T-helper 9 cell (primary cell): ENCODE measurements at places on chromosomes 1 and 21.

DNA sequence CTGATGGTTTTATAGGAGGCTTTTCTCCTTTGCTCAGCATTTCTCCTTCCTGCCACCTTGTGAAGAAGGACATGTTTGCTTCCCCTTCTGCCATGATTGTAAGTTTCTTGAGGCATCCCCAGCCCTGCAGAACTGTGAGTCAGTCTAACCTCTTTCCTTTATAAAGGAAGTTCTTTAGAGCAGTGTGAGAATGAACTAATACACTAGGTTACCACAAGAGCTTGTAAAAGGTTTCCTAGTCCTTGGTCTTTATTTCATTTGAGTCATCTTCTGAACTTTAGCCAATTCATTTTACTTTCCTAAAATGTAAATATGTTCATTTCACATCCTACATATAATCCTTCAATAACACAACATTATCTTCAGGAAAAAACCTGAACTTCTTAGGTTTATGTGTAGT is 365.3 kb downstream of the HHIPL2 start:
- no peak for DNase-seq

DNA sequence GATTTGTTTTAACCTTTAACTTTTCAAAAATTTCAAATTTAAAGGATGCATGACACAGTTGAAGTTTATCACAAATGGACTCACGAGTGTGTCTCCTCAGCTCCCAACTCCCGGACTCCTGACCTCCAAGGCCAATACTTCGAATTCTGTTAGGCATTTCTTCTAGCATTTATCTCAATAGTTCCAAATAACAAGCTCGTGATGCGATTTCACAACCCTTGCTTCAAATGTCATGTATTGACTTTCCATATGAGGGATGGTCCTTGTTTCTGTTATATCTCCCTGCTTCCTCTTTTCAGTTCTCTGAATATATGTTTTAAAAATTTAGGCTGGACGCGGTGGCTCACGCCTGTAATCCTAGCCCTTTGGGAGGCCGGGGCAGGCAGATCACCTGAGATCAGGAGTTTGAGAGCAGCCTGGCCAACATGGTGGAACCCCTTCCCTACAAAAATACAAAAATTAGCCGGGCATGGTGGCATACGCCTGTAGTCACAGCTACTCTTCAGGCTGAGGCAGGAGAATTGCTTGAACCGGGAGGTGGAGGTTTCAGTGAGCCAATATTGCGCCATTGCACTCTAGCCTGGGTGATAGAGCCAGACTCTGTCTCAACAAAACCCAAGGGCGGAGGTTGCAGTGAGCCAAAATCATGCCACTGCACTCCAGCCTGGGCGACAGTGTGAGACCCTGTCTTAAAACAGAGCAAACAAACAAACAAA is 52.0 kb upstream of the TINAGL1 start:
- DNase-seq, result no peak

DNA sequence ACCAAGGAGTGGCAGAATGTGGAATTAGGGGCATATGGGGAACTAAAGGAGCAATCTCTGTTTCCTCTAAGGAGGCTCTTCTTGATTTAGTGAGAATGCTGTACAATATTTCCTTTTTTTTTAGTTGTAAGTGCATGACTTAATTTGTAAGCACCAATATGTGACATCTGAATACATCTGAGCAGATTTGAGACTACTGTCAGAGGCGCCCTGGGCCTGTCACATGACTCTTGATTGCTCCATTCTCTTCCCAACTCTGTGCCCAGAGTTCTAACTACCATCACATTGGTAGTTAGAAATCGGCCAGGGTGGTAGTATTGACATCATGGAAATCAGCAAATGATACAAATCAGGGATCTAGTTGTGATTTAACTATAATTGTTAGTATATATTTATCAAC is 110.1 kb upstream of the LMO4 start:
- no peak for DNase-seq

- no peak for DNase-seq
These were observed 39.6 kb downstream of the VCAM1 start for GRCh38 chr1:100759188-100759587.

- no peak for DNase-seq
These were observed 18.1 kb upstream of the BEND5 start for GRCh38 chr1:48794816-48795215.

DNA sequence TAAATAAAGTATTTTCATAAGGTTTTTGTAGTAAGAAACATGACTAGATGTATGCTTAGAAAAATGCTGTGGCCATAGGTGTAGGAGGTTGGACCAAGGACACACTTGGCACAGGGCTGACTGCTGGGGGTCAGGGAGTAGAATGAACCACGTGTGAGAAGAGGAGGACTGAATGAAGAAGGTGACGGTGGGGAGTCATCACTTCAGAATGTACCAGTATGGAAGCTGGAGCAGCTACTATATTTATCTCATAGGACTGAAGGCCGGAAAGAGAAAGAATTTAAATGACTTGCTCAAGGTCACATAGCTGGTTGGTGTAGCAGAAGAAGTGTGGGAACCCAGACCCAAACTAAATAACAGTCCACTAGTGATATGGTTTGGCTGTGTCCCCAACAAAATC is 79.8 kb upstream of the HAO2 start:
- no peak for DNase-seq

- DNase-seq, result no peak
These were observed 23.3 kb upstream of the RPE65 start for GRCh38 chr1:68473060-68473459.

GRCh38 chr1:58211869-58212268 is 334.7 kb downstream of the OMA1 start:
- no peak for DNase-seq

- DNase-seq, result no peak
These were observed 9.6 kb upstream of the AMY2B start for GRCh38 chr1:103561643-103562395.

DNA sequence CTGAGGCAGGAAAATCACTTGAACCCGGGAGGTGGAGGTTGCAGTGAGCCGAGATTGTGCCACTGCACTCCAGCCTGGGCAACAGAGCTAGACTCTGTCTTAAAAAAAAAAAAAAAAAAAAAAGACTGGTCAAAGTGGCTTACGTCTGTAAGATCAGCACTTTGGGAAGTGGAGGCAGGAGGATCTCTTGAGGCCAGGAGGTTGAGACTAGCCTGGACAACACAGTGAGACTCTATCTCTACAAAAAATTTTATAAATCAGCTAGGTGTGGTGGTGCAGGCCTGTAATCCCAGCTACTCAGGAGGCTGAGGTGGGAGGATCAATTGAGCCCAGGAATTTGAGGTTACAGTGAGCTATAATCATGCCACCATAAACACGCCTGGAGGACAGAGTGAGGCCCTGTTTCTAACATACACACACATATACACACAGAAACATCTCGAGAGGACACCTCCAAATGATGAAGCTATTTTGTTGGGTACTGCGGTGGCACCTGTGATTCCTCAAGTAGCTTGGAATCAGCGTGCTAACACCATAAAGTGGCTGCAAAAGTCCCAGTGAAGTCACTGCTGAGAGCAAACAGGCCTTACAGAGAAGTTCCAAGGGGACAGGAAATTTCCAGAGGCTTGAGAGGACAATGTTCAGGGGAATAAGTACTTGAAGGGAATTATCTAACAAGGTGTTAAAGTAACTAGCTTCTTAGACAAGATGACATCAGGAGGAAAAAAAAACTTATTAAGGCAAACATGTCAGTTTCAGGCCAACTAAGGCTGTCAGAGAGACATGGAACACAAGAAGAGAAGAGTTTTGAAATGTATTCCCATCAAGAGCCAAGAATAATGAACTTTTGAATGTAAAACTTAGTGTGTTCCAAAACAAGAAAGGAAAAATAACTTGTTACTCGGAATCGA is 1.3 kb downstream of the NADK start:
- DNase-seq, result no peak

- no peak for DNase-seq
These were observed 58.1 kb downstream of the CACNA1E start for GRCh38 chr1:181541458-181541857.

GRCh38 chr1:76317299-76317900 is 242.9 kb downstream of the ST6GALNAC3 start:
- DNase-seq, result no peak

DNA sequence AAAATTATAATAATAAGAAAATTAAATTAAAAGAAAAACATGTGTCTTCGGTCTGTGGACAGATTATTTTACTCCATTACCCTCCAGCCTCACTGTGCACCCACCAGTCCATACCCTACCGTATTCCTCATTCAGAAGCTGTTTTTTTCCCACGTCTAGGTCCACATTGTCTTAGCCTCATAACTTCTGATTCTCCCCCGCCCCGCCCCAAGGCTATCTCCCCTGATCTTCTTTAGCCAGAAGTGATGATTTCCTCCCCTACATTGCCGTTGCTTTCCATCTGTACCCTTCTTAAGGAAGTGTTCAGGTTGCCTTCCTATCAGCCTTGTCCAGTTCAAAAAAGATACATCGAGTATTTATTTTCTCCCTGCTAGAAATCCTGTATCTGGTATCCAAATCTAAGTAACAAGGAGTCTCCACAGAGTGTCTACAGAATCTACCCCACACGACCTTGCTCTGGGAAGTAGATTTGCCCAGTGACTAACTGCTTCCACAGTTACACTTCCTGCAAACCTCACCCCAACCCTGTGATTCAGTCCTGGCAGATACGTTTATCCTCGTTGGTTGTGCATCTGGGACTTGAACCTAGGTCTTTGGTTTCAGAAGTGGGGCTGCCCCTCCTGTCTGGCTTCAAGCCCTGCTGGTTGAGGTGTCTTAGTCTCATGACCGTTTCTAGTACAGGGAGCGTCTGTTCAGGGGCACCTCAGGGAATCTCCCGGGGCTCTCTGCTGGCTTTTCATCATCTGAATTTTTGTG is 470.2 kb downstream of the CAMTA1 start:
- no peak for DNase-seq

DNA sequence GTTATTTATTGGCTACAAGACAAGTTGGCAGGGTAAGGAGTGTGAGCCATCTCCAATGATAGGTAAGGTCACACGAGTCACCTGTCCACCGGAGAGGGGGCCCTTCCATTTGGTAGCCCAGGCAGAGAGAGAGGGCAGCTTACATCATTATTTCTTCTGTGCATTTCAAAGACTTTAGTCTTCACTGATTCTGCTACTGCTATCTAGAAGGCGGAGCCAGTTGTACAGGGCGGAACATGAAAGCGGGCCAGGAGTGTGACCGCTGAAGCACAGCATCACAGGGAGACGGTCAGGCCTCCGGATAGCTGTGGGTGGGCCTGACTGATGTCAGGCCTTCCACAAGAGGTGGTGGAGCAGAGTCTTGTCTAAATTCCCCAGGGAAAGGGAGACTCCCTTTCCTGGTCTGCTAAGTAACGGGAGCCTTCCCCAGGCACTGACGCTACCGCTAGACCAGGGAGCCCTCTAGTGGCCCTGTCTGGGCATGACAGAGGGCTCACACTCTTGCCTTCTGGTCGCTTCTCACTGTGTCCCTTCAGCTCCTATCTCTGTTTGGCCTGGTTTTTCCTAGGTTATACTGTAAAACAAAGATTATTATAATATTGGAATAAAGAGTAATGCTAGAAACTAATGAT is 36.7 kb downstream of the ZNF695 start:
- DNase-seq, result peak; percentile 28

- DNase-seq, result no peak
These were observed 7.9 kb downstream of the FYB2 start for GRCh38 chr1:56811331-56811730.

DNA sequence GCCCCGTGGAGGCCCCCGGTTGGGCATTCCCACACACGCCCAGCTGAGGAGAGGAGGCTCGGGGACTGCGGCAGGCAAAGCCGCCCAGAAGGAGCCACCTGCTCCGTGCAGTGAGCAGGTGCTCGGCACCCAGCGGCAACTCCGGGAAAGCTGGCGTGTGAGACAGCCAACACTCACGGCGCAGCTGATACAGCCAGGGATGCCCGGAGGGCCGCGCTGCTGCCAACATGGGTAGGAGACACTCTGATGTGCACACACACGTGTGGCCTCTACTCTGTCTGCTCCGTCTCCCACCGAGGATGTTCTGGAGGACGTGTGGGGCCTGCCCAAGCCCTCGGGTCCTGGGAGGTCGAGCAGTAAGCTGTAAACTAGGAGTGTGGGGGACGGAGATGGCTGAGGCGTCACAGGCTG is 12.9 kb downstream of the MORN1 start:
- no peak for DNase-seq

GRCh38 chr1:163796394-163796821 is 474.7 kb downstream of the NUF2 start:
- DNase-seq, result no peak

DNA sequence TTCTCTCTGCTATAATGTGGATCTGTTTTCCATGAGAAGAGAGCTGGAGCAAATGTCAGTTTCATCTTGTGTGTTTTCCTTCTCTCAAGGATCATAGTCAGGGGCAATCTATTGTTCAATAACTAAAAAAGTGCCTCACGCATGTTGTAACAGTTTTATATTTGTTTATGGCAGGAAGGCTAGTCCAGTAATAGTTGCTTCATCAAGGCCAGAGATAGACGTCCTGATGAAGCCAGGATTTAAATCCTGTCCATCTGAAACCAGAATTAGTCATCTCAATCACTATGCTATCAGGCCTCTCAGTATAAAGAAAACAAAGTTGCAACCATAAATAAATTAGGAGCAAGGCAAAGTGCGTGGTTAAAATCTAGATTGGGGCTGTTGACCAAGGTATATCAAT is 30.2 kb upstream of the DUSP10 start:
- no peak for DNase-seq

DNA sequence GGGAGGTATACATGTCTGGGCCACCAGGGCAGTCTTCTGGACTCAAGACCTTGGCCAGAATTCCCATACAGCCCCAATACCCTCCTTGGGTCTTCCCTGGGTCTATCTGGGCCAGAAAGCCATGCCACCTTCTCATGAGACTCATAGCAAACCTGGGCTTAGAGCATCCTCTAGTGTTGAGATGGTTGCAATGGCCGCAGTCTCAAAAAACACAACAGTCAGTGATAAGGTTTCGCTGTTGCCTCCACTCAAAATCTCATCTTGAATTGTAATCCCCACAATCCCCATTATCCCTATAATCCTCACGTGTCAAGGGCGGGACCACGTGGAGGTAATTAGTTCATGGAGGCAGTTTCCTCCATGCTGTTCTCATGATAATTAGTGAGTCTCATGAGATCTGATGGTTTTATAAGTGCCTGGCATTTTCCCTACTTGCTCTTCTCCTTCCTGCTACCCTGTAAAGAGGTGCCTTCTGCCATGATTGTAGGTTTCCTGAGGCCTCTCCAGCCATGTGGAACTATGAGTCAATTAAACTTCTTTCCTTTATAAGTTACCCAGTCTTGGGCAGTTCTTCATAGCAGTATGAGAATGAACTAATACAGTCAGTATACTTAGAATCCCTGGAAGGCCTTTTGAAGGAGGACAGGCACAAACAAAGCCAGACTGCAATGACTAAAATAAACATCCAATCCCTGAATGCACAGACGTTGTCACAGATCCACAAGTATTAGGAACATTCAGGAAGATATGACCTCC is 77.0 kb downstream of the CTH start:
- DNase-seq, result no peak

GRCh38 chr1:214899908-214900460 is 182.6 kb upstream of the KCNK2 start:
- DNase-seq, result no peak
